Head of caudate nucleus (tissue), 42 donors: ENCODE measurements at places on chromosomes 2 and 18.
A peak's percentile ranks its signal among the peaks of the same experiment; 100 is the strongest.

DNA sequence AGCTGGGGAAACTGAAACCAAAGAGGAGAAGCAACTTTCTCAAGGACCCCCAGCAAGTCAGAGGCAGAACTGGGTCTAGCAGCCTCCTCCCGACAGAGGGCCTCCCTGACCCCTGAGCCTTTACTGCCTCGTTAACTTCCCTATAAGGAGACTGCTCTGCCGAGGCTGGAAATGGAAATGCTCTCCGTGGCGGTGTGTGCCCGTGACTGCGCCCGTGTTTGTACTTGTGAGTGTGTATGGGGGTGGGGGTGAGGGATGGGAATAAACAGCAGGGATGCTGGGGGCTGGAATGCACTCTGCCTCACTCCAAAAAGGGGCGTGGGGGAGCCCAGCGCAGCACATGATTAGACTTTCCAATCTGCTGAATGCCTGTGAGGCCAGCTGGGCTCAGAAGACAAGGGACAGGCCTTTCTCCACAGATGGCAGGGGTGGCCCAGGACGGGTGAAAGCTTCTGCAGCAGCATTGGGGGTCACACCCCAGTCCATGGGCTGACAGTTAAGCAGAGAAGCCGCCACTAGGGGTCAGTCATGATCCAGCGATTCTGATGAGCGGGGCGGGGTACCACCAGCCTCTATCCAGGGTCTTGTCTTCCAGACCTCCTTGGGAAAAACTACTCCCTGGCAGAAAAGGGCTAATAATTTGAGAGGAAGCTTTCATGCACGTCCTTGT is 26.8 kb downstream of the MPHOSPH10 start:
- peak; percentile 61 for DNase-seq

DNA sequence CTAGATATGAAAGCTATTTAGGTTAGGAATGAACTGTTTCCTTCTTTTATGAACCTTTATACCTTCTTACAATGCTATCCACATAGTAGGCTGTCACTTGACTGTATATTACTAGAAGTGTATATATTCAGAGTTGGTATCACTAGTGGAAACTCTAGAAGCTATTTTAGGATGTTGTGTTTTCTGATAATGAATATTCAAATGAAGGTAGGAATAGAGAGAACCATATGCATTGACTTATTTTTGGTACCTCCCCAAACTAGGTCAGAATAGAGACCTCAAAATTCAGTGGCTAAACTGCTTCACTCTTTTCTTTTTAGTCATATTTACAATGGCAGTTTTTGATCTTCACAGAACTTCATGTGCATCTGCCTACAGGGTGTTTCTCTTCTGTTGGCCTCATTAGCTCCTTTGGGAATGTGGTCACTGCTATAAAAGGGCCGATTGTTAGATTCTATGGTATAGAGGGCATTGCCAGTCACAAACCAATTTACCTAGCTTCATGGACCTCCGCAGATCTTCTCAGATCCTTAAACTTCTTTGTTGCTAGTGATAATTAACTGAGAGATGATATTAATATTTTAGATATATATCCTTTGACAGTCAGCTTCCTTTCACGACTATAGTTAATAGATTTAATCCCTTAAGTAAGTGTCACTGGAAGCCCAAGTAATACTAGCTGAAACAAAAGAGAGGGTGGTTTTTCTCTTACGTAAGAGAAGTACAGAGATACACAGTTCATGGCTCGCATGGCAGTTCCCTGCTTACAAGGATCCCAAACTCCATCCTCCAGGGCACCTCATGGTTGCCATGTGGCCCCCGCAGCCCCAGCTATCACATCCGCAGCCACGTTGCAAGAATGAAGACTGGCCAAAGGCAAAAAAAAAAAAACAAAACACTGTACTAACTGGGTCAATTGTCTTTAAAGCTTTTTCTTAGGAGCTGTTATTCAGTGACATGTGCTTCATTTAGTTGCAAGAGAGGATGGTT is 61.0 kb downstream of the TSPYL6 start:
- DNase-seq, result no peak

DNA sequence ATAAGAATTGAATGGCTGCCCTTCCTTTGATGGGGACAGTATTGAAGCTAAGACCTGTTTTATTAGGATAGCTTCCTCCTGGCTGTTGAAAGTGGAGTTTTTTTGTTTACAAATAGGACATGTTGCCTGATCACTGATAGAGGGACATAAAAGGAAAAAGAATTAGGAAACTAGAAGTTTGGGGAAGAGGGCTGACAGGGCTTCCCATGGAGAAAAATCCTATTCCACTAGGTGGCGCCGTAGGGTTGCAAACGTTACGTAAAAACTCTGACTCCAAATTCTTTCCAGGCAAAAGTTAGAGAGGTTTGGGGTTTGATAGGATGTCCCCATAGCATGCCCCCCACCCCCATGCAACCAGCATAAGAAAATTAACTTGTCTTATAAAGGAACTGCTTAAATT is 11.1 kb upstream of the RBFA start:
- DNase-seq, result no peak

- no peak for DNase-seq
Measured at GRCh38 chr2:169329688-169330554, 32.4 kb downstream of the LRP2 start.

GRCh38 chr2:132726155-132726554 is 56.1 kb upstream of the LYPD1 start:
- no peak for DNase-seq

- no peak for DNase-seq
Measured at GRCh38 chr2:220458051-220458450, 830.6 kb downstream of the SLC4A3 start.

GRCh38 chr2:41234093-41234492 is 782.2 kb upstream of the SLC8A1 start:
- no peak for DNase-seq

- peak; percentile 70 for DNase-seq
Measured at GRCh38 chr2:19349911-19350677, 8.3 kb downstream of the OSR1 start.

DNA sequence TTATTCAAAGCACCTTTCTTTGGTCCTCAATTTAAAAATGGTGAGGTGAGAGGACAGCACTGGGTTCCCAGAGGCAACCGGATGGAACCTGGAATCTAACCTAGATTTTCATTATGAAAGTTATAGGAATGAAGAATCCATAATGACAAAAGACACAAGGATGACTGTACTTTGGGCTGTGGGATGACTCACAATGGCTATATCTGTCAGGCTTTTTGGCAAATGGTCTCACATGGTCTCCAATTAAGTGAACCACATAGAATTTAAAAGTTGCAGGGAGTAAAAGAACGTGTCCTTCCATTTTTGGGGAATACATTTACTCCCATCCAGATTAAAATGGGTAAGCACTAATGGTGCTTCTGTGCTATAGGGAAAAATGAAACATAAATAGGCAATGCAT is 31.8 kb upstream of the LYPD1 start:
- DNase-seq, result no peak

- no peak for DNase-seq
Measured at GRCh38 chr2:460861-461260, 173.0 kb upstream of the ALKAL2 start.

DNA sequence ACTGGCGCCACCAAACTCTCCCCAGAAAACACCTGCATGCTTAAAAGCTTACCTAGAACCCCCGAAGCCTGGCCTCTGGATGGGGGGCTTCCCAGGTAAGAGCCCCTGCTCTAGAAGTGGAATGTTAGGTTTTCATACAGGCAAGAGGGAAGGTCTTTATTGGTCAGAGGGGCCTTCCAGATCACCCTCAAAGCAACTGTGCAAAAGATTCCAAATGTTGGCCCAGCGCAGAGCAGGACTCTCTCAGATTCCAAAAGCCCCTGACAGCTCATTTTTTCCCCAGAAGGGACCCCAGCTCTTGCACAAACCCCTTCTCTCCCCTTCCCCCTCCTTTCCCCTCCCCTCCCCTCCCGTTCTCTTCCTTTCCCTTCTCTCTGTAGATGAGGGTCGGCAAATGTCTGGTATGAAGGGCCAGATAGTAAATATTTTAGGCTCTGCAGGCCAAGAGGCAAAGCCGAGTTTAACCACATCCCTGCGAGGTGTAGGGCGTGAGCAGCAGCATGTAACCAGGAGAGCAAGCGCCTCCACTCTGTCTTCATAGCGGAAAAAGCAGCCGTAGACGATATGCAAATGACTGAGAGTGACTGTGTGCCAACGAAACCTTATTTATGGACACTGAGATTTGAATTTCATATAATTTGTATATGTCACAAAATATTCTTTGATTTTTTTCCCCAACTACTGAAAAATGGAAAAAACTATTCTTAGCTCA is 116.9 kb downstream of the SMAD7 start:
- peak; percentile 13 for DNase-seq

- peak; percentile 91 for DNase-seq
Measured at GRCh38 chr2:112726487-112727190, 5.8 kb downstream of the NT5DC4 start.

DNA sequence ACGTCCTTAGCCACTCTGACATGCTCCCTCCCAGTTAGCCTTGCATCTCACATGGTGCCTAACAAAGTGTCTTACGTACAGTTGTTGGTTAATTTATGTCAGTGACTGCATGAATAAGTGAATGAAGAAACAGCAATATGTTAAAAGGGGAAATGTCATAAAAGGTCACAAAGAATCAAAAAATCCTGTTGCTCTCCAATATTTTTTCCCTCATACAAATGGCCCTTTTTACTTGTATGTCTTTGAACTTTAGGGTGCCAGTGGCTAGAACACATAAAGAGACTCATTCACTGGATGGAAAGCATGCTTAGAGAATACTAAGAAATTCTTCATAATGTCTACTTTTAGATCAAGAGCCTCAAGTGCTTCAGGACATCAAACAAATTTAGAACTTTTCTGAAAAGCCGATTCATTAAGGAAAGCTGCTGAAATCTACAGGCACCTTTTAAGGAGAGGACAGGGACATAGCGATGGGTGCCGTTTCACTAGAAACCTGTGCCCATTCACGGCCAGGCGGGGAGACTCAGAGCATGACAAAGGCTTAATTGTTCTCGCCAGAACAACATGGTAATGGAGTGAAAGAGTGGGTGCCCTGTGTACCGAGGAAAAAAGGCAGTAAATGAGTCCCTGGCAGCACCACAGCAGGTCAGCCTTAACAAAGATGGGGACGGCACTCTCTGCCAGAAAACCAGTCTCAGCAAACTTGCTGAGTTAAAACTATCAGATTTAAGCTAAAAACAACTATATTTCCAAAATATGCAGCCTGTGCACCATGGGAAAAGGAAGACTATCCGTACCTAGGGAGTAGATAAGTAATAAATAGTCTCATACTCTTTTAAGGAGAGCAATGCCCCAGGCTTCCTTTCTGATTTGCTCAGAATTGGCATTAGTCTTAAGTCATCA is 71.6 kb upstream of the SPTBN1 start:
- peak; percentile 76 for DNase-seq
